Stimulated activated CD4-positive, alpha-beta T cell treated with anti-CD3 and anti-CD28 coated beads, Interleukin-1b, Interleukin-23, amount 100 ng/mL, for 1 hour (primary cell): ENCODE measurements at places on chromosomes 5 and 9.

GRCh38 chr5:79699763-79700400, 10.2 kb downstream of the CMYA5 start:
- no peak for DNase-seq

GRCh38 chr9:97788763-97789663, 64.0 kb upstream of the FOXE1 start:
- DNase-seq, result no peak

GRCh38 chr5:10913841-10914240, 152.8 kb upstream of the DAP start:
- no peak for DNase-seq

GRCh38 chr5:147564124-147564486, 54.2 kb upstream of the DPYSL3 start:
- no peak for DNase-seq

DNA sequence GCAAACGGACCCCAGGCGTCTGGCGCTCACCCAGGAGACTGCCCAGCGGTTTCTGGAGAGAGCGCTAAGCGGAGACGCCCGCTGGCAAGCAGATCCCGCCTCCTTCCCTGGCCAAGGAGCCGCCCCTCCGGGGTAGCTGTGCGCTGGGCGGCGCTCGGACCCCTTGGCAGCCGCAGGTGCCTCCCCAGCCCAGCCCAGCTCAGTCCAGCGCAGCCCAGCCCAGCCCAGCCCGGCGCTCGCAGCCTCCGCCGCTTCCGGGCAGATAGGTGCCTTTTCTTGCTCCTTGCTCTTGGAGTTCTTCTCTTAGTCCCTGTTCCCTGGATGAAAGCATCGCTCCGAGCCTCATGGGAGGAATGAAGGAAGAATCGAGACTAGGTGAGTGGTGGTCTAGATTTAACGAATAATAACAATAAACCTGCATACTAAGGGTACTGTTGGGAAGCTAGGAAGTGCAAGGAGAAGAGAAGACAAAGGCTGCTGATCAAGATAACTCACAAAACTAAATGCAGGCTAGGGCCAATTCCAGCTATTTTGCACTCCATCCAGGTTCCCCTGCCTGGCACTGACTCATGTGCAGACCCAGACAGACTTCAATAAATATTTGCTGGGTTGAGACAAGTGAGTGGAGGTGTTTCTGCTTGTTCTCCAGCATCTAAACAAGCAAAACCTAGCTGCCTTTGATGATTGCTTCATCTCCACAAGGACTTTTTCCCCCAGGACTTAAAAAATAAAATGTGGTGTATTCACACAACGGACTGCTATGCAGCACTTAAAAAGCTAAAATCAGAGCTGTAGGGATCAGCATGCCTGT, at the start of gene STK32A:
STK32A (plus strand) TSS at position 202 of the 811 bp plus-strand sequence. CDS start 4,609 bp downstream, outside the sequence.
- no peak for DNase-seq

DNA sequence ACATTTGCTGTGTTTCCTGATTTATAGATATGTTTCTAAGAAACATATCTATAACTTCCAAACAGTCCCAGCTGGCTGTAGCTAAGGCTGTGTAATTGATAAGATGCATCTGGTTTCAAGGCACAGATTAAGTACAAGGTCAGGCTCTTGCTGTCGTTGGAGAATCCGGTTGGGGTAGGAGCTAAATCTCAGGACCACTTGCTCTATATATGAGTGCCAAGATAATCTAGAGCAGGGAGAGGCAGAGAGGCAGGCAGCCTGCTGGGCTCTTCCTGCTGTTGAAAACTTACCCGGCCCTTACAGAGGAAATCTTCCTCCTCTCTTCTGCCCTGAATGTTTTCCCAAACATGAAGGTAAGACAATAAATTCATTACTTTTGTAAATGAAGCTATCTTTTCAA, at the start of gene C7:
C7 (plus strand) TSS at position 234 of the 400 bp plus-strand sequence; CDS start at position 348, 114 bp downstream.
- no peak for DNase-seq

GRCh38 chr5:53337827-53338226, 142.6 kb upstream of the FST start:
- no peak for DNase-seq

DNA sequence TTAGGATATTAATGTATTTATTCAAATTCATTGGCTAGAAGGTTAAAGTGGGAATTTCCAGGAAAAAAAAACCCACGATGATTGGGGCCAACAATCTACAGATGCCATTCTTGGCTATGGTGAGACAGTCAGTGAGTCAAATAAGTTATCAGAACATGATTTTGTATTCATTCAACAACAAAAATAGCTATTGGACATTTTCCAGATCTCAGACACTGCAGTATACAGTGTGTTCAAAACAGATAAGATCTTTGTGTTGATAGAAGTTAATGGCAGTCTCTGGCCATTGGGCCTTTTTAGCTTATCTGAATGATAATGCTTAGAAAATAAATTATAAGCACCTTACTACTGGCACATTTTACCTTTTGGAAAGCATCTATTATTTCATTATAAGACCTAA, 547.7 kb downstream of the MAT2B start:
- DNase-seq, result no peak

DNA sequence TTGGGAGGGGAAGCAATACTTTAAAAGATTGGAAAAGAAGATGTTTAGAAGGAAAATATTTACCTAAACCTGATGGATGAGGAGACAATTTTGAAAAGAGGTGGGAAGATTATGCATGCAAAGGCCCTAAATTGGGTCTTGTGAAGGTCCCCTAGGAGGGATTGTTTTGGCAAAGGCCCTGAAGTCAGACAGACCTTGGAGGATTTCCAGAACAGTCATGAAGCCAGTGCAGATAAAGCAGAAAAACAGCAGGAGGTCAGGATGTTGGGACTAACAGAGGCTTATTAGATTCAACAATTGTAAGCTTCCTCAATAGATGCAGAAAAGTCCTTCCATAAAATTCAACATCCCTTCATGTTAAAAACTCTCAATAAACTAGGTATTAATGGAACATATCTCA, 361.0 kb upstream of the CDH6 start:
- DNase-seq, result no peak
